ENCODE measurements at places on chromosomes 6 and 20. TPM values are rescaled to one million over a fixed set of nuclear protein-coding genes. Genes with fewer than 3 reads are reported as not detected.

DNA sequence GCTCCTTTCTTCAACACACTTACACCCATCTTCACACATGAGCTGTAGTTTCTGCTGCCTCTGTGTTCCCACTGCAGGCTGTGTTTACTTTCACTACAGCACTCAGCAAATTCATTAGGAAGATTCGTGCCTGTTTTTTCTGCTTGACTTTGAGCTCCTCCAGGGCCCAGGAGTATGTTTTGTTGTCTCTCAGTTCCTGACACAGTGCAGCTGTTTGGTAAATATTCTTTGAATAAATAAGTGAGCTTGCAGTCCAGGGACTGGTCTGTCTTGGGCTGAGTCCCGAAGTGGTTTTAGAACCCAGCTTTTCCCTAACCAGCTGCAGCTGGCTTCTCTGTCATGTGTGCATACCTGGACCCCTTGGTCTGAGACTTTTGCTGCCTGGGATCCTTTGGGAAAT is 46.6 kb upstream of the CCN6 start:
- no peak for DNase-seq

The OR12D3 gene
- total RNA-seq: not detected

The GABRR1 gene
- not detected for total RNA-seq

The CGAS gene
- 21.4 TPM for total RNA-seq

The NMBR gene
- not detected for total RNA-seq

- no peak for DNase-seq
These were observed 995 bp downstream of the STK4 start for GRCh38 chr20:44967207-44967807.

DNA sequence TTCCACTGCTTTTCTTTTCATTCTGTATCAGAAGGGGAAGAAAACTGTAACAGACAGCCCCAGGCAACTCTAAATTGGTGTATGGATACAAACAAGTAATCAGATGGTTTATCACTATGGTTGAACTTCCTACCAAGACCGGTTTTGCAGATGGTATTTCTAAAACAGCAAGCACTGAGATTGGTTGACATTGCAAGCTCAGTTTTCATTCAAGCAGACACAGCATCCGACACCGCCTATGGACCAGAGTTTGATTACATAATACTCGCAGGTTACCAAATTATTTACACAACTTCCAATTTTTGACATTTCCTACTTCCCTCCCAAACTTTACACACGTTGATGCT is 209.9 kb downstream of the ALDH8A1 start:
- no peak for DNase-seq

GRCh38 chr6:167403427-167403826 is 78.5 kb downstream of the TTLL2 start:
- no peak for DNase-seq

- DNase-seq: no peak
These were observed 24.6 kb downstream of the SPATA2 start for GRCh38 chr20:49890471-49891361.

GRCh38 chr6:74550821-74551220 is 655.0 kb downstream of the COL12A1 start:
- no peak for DNase-seq

- DNase-seq: no peak
These were observed 4.1 kb upstream of the PHACTR2 start for GRCh38 chr6:143673669-143674068.

DNA sequence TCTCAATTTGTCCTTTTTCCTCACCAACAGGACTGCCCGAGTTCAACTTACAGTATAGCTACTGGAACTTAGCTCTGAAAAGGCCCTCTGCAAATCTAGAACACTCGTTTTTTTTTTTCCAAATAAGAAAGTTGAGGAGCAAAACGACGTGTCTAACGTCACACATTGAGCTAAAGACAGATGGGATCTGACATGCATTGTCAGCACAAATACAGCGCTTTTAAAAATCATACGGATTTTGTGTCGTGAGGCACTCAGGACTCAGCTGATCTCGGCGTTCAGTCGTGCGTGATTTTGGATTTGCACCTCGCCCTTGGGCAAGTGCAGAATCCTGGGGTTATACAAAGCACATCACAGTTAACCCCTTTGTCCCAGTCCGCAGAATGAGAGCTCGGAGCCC is 94.7 kb upstream of the ZNF322 start:
- DNase-seq: no peak

- DNase-seq: no peak
These were observed 55.4 kb downstream of the LAMA4 start for GRCh38 chr6:112199001-112199403.

The SYNDIG1 gene
- not detected for total RNA-seq

The CDH4 gene
- 0.67 TPM for total RNA-seq
